ENCODE measurements at places on chromosomes 7 and 10. TPM values are rescaled to one million over a fixed set of nuclear protein-coding genes. Genes with fewer than 3 reads are reported as not detected.

The OR6B1 gene
- not detected for total RNA-seq

The PRSS2 gene
- total RNA-seq = not detected

The TMEM213 gene
- not detected for total RNA-seq

The SCART1 gene
- 0.47 TPM for total RNA-seq

The NPY gene
- not detected for total RNA-seq

Measured in A549 treated with CORT108297 at 1 μM for 4 hours (cell line).